Foreskin keratinocyte (primary cell): ENCODE measurements at places on chromosomes 1 and 21. TPM values are rescaled to one million over a fixed set of nuclear protein-coding genes. Genes with fewer than 3 reads are reported as not detected.

Gene NR0B2
- not detected in 2 replicates for total RNA-seq

Gene MORN1
- 5.3 and 5.9 TPM in 2 replicates for total RNA-seq

Gene SSX2IP
- 19.5 TPM in 2 replicates for total RNA-seq

Gene PDZK1
- total RNA-seq = 0.14 and 0.20 TPM in 2 replicates

Gene FAM72B
- total RNA-seq = 4.3 and 7.1 TPM in 2 replicates
